ENCODE measurements at places on chromosomes 6 and 20. TPM values are rescaled to one million over a fixed set of nuclear protein-coding genes. Genes with fewer than 3 reads are reported as not detected.

PDE10A gene
- 0.74 TPM for total RNA-seq

PSMB1 gene
- 246 TPM for total RNA-seq

C20orf202 gene
- not detected for total RNA-seq

SPATA2 gene
- 7.1 TPM for total RNA-seq

HTR1B gene
- not detected for total RNA-seq

SNX9 gene
- total RNA-seq: 28.7 TPM

PHF3 gene
- total RNA-seq: 35.5 TPM

- no peak for DNase-seq
These were observed 145.7 kb downstream of the SOX4 start for GRCh38 chr6:21739241-21739640.

GRCh38 chr6:126198631-126199030 is 141.3 kb upstream of the CENPW start:
- no peak for DNase-seq

DNA sequence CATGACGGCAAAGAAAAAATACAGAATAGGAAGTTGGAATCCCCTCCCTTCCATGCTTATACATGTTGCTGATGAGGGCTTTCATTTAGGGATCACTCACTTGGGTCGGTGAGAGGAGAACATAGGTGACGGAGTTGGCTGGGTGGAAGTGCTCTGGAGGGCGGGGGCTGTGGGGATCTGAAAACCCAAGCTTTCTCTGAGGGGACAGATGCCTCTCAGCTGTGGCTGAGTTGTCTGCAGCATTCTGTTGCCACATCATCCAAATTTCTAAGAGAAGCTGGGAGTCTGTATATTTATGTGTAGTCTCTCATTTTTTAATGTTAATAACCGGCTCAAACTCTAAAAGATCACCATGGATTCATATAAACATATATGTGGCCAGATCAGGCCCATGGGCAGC is 141.5 kb downstream of the PLCB4 start:
- no peak for DNase-seq

GRCh38 chr20:53390770-53391169 is 202.9 kb downstream of the ZNF217 start:
- DNase-seq: no peak

DNA sequence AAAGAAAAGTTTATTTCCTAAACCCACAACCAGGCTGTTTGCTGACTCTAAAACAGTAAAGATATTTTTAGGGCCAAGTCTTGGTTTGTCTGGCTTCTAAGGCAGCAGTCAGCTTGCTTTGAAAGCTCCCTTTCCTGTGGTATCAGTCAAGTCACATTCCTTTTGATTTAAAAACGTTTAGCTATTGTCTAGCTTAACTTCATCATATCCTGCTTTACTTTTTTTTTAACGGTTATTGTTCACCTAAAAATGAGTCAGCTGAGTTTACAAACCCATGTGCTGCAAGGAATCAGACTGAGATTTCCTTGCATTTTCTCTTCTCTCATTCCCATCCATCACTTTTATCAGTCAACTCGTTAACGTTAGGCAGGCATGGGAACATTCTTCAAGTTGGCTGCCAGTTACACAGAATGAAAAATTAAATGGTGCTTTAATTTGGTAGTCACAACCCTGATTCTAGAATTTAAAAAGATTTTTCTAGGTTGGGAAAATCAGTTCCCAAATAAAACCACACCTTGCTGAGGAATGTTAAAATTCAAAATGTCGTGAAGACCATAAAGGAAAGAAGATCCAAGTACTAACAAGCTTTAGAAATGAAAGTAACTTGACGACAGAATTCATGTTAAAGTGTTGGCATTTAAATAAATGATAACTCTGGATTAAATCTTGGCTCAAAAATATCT is 45.9 kb downstream of the ELOVL5 start:
- DNase-seq: no peak

GRCh38 chr6:170575250-170575649 is 9.2 kb downstream of the PDCD2 start:
- DNase-seq: no peak

DNA sequence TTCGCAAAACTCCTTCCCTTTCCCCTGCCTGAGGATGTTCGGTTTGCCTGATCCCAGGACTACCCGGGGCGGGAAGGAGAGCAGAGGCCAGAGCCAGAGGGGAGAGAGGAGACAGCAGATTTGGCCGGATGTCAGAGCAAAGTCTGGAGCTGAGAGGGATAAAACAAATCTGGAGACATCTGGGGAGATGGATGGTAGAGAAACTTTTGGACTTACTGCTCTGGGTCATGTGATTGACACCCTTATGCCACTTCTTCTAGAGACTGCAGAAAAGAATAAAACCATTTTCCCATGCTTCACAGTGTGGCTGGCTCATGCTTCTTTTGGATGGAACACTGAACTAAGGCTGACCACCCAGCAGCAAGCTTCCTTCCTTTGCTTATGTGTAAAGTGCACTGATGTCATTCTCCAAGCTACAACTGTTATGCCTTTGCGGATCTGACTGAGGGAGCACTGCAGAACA is 174.7 kb downstream of the FOXC1 start:
- no peak for DNase-seq

GRCh38 chr20:38164069-38164468 is 1.0 kb downstream of the TGM2 start:
- DNase-seq: no peak

- DNase-seq: no peak
These were observed 40.0 kb upstream of the CLDN20 start for GRCh38 chr6:155223646-155224451.

DNA sequence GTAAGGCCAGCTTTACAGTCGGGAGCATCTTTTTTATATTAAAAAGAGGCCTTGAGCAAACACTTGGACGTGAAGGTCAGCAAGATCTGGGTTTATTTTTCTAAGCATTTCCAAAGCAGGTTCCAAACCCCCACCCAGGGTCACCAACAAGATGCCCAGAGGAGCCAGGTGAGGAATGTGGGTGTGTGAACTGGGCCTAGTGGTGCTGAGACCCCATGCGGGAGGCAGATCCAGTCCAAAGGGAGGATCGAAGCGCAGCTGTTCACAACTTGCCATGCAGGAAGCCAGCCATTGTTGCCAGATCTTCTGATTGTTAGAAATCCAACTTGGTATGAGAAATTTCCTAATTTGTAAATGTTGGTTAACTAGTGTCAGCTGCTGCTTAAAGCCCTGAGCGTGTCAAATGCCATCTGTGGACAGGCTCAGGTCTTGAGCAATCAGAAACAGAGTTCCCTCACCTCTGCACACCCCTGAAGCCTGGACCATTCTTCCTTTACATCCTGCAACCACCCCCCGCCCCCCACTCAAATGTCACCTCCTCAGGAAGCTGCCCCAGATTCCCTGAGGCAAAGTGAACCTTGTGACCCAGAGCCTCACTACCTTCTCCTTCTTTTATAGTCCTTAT is 46.5 kb downstream of the NFATC2 start:
- no peak for DNase-seq

- no peak for DNase-seq
These were observed 50.1 kb upstream of the ARMC2 start for GRCh38 chr6:108797951-108798669.

- DNase-seq: no peak
These were observed 263.4 kb upstream of the MAN1A1 start for GRCh38 chr6:119612911-119613381.

GRCh38 chr6:44662461-44663121 is 275.1 kb downstream of the CDC5L start:
- DNase-seq: no peak

DNA sequence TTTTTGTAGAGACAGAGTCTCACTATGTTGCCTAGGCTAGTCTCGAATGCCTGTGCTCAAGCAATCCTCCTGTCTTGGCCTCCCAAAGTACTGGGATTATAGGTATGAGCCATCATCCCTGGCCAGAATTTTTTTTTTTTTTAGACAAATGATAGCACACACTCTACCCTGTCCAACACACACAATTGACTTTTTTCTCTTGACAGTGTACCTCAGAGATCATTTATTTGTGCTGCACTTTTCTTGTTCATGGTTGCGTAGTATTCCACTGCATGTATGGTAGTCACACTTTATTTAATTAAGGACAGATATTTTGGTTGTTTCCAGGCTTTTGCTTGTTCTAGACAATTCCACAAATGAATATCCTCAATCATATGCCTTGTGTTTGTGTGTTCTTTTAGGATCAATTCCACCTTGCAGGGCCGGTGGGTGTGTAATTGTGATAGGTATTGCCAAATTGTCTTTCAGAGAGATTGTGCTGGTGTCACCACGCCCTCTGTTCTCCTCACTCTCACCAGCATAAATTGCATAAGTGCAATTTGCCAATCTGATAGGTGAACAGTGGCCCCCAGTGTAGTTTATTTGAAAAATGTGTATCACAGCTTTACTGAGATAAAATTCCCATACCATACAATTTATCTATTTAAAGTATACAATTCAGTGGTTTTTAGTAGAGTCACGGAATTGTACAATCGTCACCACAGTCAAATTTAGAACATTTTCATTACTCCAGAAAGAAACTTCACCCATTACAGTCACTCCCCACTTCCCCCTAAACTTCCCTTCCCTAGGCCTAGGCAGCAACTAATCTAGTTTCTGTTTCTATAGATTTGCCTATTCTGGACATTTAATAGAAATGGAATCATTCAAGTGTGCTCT is 20.1 kb downstream of the SRC start:
- no peak for DNase-seq

GRCh38 chr6:47076422-47077344 is 34.6 kb upstream of the ADGRF1 start:
- DNase-seq: no peak

DNA sequence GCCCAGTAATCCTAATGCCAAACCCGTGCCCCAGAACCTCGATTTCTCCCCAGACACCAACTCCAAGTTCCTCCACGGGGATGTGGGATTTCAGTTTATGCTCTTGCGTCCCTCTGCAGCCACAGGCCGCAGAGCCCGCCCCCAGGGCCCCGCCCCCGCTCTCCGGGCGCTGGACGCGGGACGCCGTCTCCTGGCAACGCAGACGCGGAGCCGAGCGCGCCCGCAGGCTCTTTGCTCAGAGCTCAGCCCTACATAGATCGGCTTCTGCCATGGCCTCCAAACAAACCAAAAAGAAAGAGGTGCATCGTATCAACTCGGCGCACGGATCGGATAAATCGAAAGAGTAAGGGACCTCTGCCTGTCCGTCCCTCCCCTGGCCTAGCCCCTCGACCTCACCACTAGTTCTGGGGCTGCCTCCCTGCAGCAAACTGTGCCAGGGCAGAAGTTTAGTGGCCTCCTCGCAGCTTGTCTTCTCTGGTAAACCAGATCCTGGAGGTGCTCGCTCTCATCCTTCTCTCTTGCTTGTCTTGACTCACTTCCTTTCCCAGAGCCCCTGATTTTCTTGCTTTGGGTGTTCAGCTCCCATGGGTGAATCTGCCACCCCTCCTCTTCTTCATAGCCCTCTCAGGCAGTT is at the start of gene ADGB:
ADGB (plus strand) TSS at position 201 of the 634 bp plus-strand sequence; CDS start at position 270, 69 bp downstream.
- peak; percentile 78 for DNase-seq

GRCh38 chr6:160116411-160116810 is 5.2 kb upstream of the SLC22A1 start:
- no peak for DNase-seq

Measured in psoas muscle (tissue), 8 donors.